Sciatic nerve (tissue), 2 donors: ENCODE measurements at places on chromosomes 1 and 21.
A peak's percentile ranks its signal among the peaks of the same experiment; 100 is the strongest.

- DNase-seq = no peak
Measured at GRCh38 chr1:217563179-217563578, 67.7 kb downstream of the GPATCH2 start.

- DNase-seq = no peak
Measured at GRCh38 chr1:68918563-68918962, 421.7 kb upstream of the DEPDC1 start.

DNA sequence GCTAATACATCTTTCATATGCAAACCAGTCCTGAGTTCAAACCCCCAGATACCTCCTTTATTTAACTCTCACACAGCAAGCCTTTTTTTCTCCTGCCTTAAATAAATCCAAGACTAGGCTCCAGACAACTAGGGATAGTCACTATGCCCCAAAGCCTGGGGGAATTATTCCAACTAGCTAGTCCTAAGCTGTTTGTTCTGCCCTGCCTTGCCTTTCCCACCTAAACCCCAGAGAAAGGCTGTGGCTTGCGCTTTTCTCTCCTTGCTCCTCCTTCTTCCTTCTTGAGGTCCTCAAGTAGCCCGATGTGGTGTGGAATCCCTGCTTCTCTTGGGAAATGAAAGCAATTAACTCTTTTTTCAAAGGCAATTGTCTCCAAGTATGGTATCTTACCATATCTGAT lies 31.8 kb downstream of the C1orf87 start:
- no peak for DNase-seq

- peak; percentile 60 for DNase-seq
Measured at GRCh38 chr1:154418062-154418921, 13.1 kb downstream of the IL6R start.

- no peak for DNase-seq
Measured at GRCh38 chr1:212366901-212367300, 47.8 kb downstream of the PACC1 start.

- DNase-seq = no peak
Measured at GRCh38 chr1:248697907-248698306, 4.7 kb downstream of the OR14I1 start.

- no peak for DNase-seq
Measured at GRCh38 chr1:78892260-78892840, 114.2 kb downstream of the ADGRL4 start.

GRCh38 chr1:236351875-236352573 lies 42.1 kb upstream of the EDARADD start:
- no peak for DNase-seq

DNA sequence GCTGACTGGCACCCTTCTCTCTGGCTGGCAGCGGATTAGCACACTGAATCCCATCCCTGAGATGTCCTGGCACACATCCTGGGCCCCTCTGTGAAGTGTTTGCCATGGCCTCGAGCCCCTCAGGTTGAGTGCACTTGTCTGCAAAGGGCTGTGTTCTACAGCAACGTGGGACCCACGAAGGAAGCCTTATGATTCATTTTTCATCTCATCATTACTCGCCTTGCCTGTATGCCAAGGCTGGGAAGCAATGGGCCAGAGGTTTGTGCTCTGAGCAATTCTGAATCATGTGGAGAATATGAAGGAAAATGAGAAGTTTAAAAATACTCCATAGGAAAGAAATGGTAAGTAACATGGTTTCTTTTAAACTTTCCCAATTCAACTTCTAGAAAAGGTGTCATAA lies 124.8 kb upstream of the LMO4 start:
- DNase-seq = no peak

- no peak for DNase-seq
Measured at GRCh38 chr1:205714190-205714905, 34.0 kb upstream of the SLC45A3 start.

DNA sequence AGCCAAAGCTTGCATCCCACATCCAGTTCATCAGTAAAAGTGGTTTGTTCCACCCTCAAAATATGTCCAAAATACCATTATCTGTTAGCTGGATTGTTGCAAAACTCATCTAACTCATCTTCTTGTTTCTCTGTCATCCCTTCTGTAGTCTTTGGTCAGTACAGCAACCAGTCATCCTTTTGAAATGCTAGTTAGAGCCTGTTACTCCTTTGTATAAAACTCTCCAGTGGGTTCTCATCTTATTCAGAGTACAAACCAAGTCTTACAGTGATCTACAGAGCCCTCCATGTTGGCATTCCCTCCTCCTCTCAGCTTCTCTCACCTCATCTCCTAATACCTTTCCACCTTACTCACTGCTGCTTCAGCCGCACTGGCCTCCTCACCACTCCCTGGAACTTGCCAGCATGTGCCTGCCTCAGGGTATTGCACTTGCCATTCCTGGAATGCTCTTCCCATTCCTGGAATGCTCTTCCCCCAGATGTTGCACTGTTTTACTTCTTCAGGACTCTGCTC lies 70.6 kb downstream of the LAMC1 start:
- DNase-seq = no peak

DNA sequence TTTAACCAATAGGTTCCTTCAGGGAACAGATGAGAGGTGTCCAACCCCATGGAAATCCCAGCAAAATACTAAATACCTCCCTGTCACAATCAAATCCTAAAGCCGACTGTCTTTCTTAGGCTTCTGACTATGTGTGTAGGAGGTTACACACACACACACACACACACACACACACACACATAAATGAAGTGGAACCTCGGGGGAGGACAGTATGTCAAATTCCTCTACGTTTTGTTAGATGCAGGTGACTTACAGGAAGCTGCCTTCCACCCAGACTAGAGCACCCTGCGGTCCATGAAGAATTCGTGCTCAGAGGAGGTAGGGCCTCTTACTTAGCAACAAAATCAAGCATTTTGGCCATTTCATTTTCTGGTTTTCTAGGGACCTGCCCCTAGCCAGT lies 16.4 kb downstream of the RSPH1 start:
- no peak for DNase-seq

- no peak for DNase-seq
Measured at GRCh38 chr1:6360517-6361070, 33.0 kb downstream of the ACOT7 start.

GRCh38 chr1:4695241-4695640 lies 40.8 kb downstream of the AJAP1 start:
- no peak for DNase-seq

- no peak for DNase-seq
Measured at GRCh38 chr1:56080123-56080522, 499.2 kb downstream of the PLPP3 start.

DNA sequence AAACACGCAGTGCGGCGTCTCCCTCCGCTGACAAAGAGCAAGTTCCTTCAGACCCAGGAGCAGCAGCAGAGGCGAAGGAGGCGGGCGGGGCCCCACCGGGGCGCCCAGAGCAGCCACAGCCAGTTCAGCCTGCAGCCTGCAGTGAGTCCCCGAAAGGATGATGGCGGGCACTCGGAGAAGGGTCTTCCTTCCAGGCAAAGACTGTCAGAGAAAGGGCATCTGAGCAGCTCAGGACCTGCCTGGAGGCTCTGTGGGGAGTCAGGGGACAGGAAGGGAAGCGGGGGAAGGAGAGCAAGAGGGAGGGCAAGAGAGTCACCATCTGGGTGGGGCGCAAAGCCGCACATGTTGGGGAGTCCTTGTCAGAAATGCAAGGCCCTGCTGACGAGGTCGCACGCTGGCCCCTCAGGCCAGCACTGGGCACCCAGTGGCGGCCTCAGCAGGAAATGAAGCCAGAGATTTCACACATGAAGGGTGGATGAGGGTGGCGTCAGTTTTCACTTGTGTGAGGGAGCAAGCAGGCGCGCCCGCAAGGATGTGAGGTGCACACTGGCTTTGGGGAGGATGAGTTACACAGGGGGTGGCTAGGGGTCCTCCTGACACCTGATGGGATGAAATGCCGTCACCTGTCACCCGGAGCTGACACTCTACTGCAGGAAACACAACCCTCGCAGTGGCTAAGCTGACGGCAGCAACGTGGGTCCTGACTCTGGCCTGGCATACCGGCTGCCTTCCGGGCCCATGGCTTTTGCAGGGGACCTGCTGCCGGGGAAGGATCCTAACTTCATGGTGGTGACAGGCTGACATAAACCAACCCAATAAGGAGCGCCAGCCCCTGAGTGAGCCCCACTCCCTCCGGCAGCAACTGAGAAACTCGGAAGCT lies 6.6 kb downstream of the LRRC47 start:
- DNase-seq = no peak

- no peak for DNase-seq
Measured at GRCh38 chr21:40404396-40404800, 442.6 kb downstream of the DSCAM start.

DNA sequence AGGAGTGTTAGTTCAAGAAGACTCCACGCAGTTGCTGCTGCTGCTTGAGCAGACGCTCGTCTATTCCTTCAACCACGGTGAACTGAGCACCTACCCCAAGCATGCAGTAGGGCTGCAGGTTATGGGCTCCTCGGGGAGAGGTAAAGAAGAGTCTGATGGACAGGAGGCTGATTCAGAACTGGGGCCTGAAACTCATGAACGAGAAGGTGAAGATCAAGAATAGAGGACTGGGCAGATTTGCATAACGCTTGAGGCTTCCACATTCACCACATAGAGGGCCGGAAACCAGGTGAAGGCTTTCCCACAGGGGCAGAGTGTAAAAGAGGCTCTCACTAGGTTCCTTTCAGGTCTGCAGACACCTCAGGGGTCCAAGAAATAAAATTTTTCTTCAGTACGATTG lies 9.1 kb downstream of the ABCA4 start:
- DNase-seq = no peak

DNA sequence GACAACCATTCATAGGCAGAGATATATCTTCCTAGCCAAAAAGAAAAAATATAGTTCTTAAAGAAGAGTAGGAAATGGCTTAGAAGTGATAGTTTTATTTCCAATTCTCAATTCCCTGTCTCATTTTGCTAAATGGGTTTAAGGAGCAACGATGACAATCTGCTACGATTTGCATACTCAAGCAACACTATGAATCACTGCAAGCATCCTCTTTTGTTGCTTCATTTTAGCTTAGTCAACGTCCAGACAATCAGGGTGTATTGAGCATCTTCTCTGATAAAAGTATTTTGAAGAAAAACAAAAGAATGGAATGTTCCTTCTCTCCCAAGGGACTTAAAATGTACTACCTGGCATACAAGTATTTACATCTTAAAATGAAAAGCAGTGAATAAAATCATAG lies 80.6 kb downstream of the RGS7 start:
- DNase-seq = no peak
